ENCODE measurements at places on chromosomes 2 and 18.

DNA sequence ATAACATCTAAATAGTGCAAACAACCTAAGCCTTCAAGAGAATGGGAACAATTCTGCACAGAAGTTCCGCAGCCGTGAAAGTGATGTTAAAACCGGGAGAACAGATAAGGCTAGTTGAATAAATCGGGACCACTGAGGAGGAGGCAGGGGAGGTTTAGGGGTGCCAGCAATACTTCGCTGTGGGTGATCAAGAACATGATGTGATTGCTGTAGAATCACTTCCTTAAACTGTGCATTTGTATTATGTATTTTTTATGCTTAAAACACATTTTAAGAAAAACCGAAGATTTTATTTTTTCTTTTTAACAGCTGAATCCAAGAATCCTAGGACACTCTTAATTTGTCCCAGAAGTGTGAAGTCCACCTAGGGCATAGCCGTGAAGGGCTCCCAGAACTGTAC lies 33.6 kb downstream of the TTC32 start:
- no peak for DNase-seq

- no peak for DNase-seq
Measured at GRCh38 chr2:9329497-9329896, 93.8 kb downstream of the ITGB1BP1 start.

DNA sequence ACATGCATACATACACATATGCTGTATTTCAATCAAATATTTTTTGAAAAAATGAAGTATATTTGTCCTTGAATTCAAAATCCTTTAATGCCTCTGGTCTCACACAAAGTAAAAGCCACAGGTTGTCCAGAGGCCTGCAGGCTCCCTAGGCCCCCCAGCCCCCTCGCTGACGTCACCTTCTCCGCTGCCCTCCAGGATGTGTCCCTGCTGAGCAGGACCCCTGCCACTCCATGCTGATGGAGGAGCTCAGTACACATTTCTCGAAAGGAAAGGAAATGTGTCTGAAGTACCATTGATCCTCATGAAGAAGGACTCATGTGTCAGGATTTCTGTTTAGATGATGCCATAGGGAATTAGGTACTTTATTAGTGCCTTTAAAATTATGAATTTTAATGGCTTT lies 212.1 kb downstream of the LDLRAD4 start:
- no peak for DNase-seq

DNA sequence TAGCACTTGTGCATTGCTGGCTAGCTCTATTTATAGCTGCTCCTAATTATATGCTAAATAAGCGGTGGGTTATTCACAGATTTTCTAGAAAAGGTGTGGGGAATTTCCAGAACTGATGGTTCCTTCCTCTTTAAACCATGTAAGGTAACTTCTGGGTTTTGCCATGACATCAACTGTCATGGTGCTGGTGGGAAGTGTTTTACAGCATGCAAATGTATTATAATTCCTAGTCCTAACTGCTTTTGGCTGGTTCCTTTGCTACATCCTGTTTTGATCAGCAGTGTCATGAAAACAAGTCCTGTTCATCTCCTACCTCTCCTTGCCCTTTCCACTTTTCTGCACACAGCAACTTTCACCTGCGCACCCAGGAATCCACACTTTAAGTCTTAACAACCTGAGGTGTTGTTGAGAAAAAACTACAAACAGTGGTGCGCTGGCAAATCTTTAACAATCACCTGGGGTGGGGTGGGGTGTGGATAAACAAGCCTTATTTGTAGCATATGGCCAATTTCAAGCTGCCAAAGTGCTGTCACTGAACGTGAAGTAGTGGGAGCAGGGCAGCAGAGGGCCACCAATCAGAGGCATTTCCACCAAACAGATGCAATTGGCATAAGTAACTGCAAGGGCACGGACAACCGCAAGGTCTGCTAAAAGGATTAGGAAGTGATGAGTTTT lies 33.4 kb upstream of the SKOR2 start:
- no peak for DNase-seq

- DNase-seq = no peak
Measured at GRCh38 chr2:25936889-25937545, 45.3 kb downstream of the KIF3C start.

DNA sequence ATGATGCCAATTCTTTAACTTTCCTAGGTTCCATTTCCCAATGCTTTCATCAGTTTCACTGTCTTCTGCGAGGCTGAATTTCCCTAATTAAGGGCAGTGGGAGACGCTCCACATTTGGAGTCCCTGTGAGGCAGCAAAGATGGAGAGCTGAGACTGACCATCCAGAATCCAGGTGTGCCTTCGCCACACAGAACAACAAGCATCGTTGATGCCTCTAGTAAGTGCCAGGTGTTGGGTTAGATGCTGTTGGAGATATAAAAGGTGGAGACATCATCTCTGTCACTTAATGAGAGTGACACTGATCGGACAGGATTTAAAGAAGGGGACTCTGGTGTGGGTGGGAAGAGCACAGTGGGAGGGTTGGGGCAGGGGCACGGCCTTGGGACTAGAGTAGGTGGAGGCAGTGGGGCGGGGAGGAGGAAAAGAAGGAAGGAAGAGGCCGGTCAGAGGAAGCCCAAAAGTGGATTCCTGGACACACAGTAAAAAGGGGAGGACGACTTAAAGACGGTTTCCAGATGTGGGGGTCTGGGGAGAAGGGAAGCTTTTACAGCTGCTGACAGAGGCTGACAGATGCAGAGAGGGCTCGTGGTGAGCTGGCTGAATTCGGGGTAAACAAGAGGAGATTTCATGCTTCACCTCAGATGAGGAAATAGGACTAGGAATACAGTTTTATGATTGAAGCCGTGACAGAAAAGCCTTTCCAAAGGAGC lies 113.0 kb downstream of the BCL2 start:
- no peak for DNase-seq

DNA sequence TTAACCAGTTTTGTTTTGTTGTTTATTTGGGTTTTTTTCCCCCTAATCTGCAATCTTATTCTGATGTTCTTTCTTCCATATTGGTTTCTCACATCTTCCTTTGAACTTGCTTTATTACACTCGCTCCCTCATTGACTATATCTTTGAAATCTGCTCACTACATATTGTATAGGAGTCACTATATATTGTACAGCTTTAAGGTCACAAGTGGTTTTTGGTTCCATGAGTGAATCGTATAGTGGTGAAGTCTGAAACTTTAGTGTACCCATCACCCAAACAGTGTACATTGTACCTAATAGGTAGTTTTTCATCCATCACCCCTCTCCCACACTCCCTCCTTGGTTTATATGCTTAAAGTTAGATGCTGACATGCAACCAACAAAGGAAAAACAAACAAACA lies 11.3 kb upstream of the BZW1 start:
- DNase-seq = no peak

- no peak for DNase-seq
Measured at GRCh38 chr2:27708666-27709065, 45.0 kb downstream of the SLC4A1AP start.

Data from stimulated activated CD8-positive, alpha-beta memory T cell treated with anti-CD3 and anti-CD28 coated beads, Interleukin-7, amount 100 ng/mL, for 1 hour (primary cell).